ENCODE measurements at places on chromosomes 5 and 9.

GRCh38 chr9:69173891-69174615, at the start of gene TJP2:
TJP2 (plus strand) TSS chr9:69174277; CDS start chr9:69174373, 96 bp downstream.
- peak; percentile 26 for DNase-seq

DNA sequence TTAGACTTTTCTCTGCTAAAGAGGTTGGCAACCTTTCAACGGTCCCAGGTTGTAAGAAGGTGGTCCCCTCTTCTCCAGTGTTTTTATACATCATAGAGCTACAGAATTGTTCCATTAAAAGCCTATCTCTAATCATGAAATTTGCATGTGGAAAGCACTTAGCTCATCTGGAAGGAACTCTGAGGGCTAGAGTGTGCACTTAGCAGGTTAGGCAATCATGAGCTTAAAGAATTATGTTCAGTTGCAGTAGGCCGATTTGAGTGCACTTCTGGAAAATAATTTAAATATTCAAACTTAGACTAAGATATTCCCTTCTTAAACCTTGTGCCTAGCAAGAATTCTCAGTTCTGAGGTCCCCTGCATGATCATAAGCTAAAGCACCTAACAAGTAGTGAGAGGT, 468.7 kb downstream of the SPATA31D1 start:
- DNase-seq: no peak

DNA sequence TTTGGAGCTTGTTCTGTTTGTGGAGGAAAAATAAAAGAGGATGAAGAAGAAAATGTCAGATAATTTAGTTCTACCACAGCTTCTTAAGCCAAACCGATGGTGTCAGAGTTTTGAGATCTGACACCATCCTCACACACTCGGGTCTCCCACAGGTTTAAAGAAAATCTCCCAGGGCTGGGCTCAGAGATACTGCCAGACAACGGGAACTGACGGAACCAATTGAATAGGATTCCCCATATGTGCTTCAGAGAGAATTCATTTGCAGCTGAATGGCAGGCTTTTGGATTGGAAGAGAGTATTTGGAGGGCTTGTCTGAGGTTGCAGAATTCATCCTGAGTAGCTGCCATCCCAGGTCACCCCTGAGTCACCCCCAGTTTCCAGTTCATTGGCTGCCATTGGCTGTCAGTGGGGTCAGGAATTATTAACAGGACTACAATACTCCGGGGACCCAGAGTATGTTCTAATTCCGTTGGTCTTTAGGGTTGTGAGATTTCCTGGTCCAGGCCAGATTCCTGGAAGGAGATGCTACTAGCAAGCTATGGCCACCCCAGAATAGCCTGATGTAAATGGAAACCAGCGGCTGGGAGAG, 131.3 kb downstream of the PDZD2 start:
- DNase-seq: no peak

- no peak for DNase-seq
Measured at GRCh38 chr5:177312649-177313181, 1.0 kb upstream of the MXD3 start.

DNA sequence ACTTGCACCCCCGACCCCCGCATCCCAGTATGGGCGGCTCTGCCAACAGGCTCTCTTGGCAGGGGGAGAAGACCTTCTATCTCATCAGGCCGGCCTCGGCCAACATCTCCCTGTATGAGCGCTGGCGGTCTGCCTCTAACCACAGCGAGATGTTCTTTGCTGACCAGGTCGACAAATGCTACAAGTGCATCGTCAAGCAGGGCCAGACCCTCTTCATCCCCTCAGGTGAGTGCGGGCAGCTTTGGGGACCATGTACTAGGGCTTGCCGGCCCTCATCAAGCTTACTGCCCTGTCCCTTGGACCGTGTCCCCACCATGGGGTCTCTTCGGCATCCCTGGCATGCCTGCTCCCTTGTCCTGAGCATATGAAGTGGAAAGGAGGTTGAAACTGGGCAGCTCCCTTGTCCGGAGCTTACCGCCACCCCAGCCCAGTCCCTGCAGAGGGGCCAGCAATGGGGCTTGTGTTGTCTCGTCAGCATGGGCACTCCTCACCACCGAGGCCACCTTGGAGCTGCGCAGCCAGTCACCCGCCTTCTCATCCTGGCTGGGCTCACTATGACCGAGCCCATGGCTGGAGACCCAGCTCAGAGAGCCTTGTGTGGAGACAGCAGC, 78.1 kb downstream of the PHF2 start:
- DNase-seq: peak; percentile 4

- DNase-seq: no peak
Measured at GRCh38 chr5:147818290-147818689, 13.2 kb downstream of the SPINK1 start.

DNA sequence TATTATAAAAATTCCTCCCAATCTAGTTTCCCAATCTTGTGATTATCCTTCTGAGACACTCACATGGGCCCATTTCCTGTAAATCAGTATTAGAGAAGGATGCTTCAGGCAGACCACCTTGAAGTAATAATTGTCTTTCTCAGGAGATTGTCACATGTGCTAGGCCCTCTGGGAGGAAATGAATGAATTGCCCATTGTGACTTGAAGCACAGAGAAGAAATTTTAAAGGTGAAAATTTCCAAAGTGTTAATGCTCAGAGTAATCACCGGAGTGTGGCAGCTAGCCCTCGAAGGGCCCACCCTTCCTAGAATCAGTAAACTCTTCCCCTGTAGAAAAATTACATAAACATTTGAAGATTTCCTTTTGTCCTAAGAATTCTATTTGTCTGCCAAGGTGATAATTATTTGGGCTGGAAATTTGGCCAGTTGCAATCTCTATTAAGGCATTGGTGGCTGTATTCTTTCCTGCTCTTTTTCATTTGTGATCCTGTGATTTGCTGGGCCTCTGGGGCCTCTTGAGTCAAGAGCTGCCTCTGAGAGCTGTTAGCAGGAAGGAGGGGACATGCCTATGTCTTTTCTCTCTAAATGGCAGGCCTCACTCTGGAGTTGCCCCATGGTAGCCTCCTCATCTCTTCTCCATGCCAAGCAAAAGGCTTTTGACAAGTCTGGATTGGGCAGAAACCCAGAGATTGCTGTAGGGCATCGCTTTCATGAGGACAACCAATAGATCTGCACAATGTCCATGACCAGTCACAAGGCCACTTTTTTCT, 371.5 kb upstream of the ACTBL2 start:
- no peak for DNase-seq

DNA sequence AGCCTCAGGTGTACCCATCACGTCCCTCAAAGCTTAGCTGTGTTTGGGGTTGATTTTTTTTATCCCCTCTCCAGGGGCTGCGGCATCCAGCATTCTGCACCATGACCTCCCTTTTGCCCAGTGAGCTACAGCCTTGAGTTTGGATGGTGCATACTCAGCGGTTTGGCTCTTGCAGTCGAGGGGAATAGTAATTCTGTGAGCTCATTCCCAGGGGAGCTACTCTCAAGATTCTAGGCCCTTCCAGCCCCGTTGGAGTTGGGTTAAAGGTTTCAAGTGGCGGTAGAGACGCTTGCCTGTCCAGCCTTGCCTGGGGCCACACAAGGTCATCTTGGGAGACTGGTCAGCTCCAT, 102.2 kb upstream of the SPRY4 start:
- DNase-seq: no peak

DNA sequence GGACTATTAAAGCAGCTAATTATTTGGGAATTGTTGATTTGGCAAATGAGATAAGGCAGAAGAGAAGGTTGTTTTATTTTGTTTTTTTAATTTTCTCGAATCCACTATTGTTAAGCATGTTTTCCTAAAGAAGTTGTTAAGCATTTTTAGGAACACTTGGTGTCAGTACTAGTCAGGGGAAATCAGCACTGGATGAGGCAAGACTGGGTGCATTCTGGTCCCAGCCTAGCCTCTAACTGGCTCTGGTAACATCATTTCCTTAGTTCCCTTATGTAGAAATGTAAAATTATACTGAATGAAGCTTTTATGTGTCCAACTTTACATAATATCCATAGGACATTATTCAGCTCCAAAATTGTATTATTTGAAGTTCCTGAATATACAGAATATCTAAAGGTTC, 196.1 kb downstream of the PCSK5 start:
- no peak for DNase-seq

DNA sequence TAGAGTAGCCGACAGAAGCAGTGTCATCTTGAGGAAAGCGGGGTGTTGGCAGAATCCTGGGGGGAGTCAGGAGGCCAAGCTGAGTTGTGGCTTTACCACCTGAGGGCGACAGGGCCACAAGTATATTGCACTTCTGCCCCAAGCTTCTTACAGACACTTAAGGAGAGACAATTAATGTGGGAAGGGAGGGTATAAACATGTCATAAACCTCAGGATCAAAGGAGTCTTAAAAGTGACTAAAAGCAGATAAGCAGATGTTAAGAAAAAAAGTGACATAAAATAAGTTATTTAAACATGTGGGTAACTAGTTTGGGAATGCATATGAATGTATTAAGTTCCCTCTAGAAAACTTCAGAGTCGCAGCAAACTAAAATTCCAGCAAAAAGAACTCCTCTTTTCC, 63.9 kb downstream of the ERAP1 start:
- DNase-seq: no peak

DNA sequence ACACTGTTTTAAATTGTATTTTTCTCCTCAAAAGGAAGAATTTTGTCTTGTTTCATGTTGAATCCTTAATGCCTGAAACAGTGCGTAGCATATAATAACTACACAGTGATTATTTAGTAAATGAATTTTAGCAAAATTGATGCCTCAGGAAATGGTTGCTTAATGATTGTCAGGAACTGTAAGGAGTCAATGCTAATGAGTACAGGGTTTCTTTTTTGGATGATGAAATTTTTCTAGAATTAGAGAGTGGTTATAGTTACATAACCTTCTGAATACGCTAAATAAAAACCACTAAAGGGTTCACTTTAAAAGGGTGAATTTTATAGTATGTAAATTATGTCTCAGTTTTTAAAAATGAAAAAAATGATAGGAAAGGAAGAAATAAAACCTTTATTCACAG, 14.9 kb downstream of the FAM151B start:
- DNase-seq: no peak

GRCh38 chr5:143887903-143888665, 76.1 kb downstream of the HMHB1 start:
- no peak for DNase-seq

DNA sequence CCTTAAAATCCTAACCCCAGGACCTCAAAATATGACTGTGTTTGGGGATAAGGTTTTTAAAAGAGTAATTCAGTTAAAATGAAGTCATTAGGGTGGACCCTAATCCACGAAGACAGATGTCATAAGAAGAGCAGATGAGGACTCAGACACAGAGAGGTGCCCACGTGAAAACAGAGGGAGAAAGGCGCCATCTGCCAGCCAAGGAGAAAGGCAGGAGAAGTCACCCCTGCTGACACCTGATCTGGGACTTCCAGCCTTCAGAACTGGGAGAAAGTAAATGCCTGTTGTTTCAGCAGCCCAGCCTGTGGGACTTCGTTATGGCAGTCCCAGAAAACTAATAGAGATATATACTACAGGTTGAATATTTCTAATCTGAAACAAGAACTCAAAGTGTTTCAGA, 67.4 kb downstream of the ROR2 start:
- DNase-seq: no peak

DNA sequence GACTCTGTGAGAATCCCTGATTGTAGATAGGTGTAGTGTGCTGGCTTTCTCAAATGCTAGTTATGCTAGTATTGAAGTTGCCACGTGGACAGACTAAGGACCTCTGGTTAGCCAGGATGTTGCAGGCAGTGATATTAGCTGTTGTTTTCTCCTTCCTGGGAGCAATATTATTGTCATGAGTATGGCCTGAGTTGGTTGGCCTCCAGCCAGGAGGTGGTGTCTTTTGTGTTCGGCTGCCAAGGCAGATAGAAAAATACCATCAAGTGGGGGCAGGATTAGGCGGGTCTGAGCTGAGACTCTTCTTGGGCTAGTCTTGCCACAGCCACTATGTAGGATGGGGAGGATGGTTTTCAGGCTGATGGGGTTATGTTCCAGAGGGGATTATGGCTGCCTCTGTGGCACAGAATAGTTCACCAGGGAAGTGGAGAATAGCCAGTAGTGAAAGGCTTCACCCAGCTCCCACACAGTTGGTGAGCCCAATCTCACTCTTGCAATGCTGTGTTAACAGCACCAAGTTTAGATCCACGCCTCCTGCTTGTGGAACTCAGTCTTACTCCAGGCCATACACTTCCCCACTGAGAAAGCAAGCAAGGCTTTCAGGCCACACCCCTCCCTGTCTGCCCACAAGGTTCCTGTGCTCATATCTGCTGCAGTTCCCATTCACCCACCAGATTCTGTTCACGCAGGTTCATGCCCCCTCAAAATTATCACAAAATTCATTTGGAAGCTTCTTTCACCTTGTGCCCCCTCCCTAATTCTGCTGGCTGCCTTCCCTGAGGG, 31.2 kb downstream of the GHR start:
- DNase-seq: no peak

- DNase-seq: no peak
Measured at GRCh38 chr5:177123789-177124485, 9.6 kb upstream of the NSD1 start.

- no peak for DNase-seq
Measured at GRCh38 chr5:170261528-170262043, 28.8 kb downstream of the C5orf58 start.

DNA sequence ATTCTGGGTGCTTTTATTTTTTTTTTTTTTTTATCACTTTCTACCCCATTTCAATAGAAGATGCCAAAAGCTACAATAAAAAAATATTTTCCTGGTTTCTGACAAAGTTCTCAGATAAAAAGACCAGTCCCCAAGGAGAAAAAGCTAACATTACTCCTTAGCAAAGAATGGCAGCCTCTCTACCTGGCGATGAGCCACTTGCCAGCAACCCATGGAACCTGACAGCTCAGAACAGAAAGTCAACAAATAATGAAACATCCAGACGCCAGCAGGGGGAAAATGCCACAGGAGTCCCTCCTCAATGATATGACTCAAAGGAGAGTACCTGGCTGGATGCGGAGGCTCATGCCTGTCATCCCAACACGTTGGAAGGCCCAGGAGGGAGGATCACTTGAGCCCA, 123.2 kb downstream of the MYO10 start:
- DNase-seq: no peak

GRCh38 chr9:91533382-91533781, 109.8 kb upstream of the NFIL3 start:
- no peak for DNase-seq

- DNase-seq: no peak
Measured at GRCh38 chr9:123002754-123003153, 30.7 kb upstream of the GPR21 start.

- no peak for DNase-seq
Measured at GRCh38 chr9:125621170-125621569, 85.8 kb downstream of the MAPKAP1 start.

DNA sequence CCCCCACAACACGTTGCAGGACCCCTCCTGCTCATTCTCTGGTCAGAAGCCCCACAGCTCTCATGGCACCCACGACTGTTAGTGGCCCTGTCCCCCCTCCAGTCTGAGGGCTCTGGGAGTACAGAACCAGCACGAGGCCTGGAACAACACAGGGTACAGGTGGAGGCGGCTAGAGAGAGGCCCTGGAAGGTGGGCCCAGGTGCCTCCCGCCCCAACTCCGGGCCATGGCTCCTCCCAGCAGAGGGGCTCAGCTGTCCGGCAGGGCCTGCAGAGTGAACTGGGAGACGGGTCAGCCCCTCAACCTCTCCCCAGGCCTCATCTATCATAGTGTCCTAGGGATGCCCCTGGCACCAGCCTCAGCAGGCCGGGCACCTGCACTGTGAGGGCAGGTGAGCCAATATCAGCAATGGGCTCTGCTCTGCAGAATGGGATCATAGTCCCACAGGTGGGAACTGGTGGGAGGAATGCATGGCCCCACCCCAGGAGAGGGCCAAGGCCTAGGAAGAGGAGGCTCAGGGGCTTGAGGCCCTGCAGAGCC, 58.6 kb downstream of the BARX1 start:
- DNase-seq: no peak

GRCh38 chr5:132427281-132428146, 58.0 kb downstream of the SLC22A5 start:
- DNase-seq: peak; percentile 61

Measured in activated CD8-positive, alpha-beta memory T cell treated with anti-CD3 and anti-CD28 coated beads, Interleukin-2, amount 50 U/mL, for 4 hours (primary cell).